Left ventricle myocardium inferior (tissue), 1 donor: ENCODE measurements at places on chromosomes 7 and 10. TPM values are rescaled to one million over a fixed set of nuclear protein-coding genes. Genes with fewer than 3 reads are reported as not detected.

GRCh38 chr7:5418285-5418582, 5.4 kb downstream of the TNRC18 start:
- no peaks in the 10 kb centered on the region for H3K27me3 ChIP-seq
- H3K36me3 ChIP-seq, result peaks cover 4% of the 10 kb centered on the region
- peak overlapping the region; percentile 100 for H3K27ac ChIP-seq

DNA sequence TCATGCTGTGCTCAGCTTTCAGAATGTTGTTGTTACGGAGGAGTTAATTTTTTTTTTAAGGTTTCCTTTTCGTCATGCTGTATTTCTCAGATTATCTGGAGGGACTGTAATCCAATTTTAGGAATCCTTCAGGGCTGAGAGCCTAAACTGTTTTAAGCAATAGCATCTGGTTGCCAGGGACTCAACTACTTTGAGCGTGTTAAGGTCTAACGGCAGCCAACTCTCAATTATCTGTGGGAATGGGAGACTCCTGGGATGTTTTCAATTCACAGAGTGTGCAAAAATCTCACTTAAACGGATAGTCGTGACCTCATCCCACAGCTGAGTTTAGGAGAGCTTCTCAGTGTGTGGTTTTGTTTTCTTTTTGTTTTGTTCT, 291.7 kb downstream of the AUTS2 start:
- H3K4me1 ChIP-seq, result no peaks in the 10 kb centered on the region
- no peak for DNase-seq
- no peak overlapping the region for H3K27ac ChIP-seq
- H3K27me3 ChIP-seq, result no peaks in the 10 kb centered on the region
- H3K36me3 ChIP-seq, result no peaks in the 10 kb centered on the region

DNA sequence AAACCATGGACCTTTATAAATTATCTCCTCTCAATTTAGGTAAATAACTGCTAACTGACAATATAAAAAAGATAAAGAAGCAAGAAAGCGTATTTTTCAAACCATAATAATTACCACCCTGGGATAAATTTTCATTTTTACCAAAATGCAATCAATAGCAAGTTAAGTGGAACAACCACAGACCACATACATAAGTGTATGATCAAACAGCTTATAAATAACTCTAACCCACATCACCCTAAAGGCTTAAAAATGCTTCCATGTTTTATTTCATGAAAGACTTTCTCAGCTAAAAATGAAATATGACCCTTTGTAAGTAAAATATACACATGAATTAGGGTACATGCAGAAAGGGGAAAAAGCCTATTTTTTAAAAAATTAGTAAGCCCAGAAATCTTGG, 156.5 kb downstream of the SGMS1 start:
- H3K4me1 ChIP-seq, result peaks cover 61% of the 10 kb centered on the region
- H3K36me3 ChIP-seq, result no peaks in the 10 kb centered on the region
- H3K27me3 ChIP-seq, result no peaks in the 10 kb centered on the region
- no peak for DNase-seq
- H3K27ac ChIP-seq, result no peak overlapping the region

DNA sequence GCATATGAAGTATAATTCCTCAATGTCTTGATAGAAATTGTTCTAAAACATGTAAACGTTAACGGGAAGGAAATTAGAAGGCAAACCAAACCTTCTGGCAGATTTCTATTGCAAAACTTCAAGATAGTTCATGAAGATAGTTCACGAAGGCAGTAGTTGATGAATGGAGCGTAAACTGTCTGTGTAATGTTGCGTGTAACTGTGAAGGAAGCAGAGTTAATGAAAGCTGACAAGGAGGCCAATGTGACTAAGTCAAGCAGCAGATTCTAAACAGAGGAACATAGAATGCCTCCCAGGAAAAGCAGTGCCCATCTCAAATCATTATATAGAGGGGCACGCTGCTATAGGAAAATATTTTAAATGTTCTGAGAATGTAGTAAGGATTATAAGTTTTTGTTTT, 659.7 kb upstream of the IGFBP3 start:
- no peaks in the 10 kb centered on the region for H3K36me3 ChIP-seq
- no peak for DNase-seq
- H3K4me1 ChIP-seq, result peaks cover 4% of the 10 kb centered on the region

GRCh38 chr10:9160275-9160674, 1105.8 kb downstream of the GATA3 start:
- no peaks in the 10 kb centered on the region for H3K4me1 ChIP-seq
- no peak for DNase-seq
- no peaks in the 10 kb centered on the region for H3K36me3 ChIP-seq
- H3K27me3 ChIP-seq, result no peaks in the 10 kb centered on the region
- H3K27ac ChIP-seq, result no peak overlapping the region
- H3K4me3 ChIP-seq, result no peak overlapping the region

- peaks cover 48% of the 10 kb centered on the region for H3K36me3 ChIP-seq
- H3K4me1 ChIP-seq, result no peaks in the 10 kb centered on the region
- no peak overlapping the region for H3K4me3 ChIP-seq
- no peaks in the 10 kb centered on the region for H3K27me3 ChIP-seq
- peak overlapping the region; percentile 38 for H3K27ac ChIP-seq
Observed at GRCh38 chr10:132714096-132714985, 71.6 kb downstream of the NKX6-2 start.

DNA sequence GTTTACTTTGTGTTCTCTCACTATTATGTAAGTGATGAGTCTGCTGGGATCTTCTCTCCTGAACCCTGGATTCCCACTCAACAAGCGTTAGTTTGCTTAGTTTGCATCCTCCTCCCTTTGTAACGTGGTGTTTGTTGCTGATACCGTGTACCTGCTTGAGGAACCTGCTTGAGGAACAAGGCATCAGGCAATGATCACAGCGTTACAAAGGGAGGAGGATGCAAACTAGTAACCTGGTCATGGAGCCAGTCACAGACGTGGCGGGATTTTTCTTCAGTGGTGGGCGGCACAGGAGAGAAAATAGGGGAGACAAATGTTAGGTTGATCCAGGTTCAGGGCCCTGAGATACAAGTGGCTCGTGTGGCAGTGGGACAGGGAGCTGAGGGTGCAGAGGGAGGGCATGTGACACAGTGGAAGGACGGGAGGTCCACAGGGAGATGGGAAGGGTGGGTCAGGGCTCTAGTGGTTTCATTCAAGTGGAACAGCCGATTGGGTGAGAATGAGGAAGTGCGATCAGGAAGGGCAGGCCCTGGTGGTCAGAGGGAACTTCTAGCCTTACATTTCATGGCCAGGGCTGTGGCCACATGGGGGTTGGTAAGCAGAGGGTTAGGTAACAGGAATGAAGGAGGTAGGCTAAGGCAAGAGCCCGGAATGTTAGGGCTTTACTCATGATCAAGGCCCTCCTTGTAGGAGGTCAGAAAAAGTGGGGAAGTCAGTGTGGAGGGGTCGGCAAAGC, 38.0 kb downstream of the SNX10 start:
- H3K27ac ChIP-seq, result no peak overlapping the region
- no peaks in the 10 kb centered on the region for H3K4me1 ChIP-seq
- no peak overlapping the region for H3K4me3 ChIP-seq
- no peaks in the 10 kb centered on the region for H3K36me3 ChIP-seq
- peak; percentile 33 for DNase-seq

DNA sequence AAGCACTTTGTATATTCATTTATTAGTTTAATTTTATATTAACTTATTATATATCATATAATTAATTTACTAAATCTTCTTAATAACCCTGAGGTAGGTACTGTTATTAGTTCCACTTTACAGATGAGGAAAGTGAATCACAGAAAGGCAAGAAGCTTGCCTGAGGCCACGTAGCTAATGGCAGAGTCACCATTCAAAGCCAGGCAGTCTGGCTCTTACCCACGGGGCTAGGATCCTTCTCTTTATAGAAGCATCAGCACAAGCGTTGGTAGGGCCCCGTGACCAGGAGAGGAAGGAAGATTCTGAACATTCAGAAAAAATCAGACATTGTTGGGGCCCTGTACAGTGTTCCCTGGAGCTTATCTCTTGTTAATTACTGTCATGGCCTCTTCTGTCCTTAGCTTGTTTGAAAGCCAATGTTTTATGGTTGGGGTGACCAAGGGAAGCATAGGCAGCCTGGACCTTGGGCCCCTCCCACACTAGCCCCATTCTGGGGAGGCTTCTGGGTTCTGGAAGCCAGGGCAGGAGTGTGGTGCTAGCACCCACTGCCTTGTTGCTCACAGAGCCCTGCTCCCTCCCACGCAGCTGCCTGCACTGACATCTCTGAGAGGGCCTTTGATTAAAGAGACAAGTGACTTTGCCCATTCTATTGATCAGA, 31.1 kb upstream of the SLF2 start:
- H3K36me3 ChIP-seq, result no peaks in the 10 kb centered on the region
- H3K4me3 ChIP-seq, result no peak overlapping the region
- H3K27ac ChIP-seq, result peak overlapping the region; percentile 1
- peaks cover 17% of the 10 kb centered on the region for H3K4me1 ChIP-seq

- DNase-seq, result no peak
- H3K27me3 ChIP-seq, result no peaks in the 10 kb centered on the region
- peaks cover 5% of the 10 kb centered on the region for H3K4me1 ChIP-seq
Observed at GRCh38 chr10:132489053-132489703, 48.4 kb upstream of the INPP5A start.

DNA sequence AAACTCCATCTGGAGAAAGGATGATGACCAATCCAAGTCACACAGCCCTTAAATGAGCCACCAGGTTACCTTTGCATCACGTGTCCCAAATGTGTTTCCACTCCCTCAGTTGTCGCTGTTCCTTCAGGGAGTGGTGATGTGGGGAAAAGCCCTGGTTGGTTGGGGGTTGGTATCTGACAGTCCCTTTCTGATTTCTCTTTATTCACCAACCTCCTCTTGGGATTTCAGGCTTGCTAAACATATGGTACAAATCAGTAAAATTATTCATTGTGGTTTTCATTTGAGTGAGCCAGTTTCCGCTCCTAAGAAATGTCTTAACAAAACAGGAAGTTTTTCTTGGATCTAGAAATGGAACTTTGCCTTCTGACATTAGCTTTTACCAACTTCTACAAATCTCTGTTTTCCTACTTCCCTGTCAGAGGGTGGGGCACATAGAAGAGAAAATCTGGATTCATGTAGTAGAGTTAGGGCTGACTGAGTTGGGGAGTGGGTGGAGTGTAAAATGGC, 40.0 kb upstream of the KMT2E start:
- DNase-seq, result no peak
- peak overlapping the region; percentile 87 for H3K27ac ChIP-seq
- H3K27me3 ChIP-seq, result no peaks in the 10 kb centered on the region
- no peak overlapping the region for H3K4me3 ChIP-seq
- peaks cover 67% of the 10 kb centered on the region for H3K4me1 ChIP-seq
- no peaks in the 10 kb centered on the region for H3K36me3 ChIP-seq

DNA sequence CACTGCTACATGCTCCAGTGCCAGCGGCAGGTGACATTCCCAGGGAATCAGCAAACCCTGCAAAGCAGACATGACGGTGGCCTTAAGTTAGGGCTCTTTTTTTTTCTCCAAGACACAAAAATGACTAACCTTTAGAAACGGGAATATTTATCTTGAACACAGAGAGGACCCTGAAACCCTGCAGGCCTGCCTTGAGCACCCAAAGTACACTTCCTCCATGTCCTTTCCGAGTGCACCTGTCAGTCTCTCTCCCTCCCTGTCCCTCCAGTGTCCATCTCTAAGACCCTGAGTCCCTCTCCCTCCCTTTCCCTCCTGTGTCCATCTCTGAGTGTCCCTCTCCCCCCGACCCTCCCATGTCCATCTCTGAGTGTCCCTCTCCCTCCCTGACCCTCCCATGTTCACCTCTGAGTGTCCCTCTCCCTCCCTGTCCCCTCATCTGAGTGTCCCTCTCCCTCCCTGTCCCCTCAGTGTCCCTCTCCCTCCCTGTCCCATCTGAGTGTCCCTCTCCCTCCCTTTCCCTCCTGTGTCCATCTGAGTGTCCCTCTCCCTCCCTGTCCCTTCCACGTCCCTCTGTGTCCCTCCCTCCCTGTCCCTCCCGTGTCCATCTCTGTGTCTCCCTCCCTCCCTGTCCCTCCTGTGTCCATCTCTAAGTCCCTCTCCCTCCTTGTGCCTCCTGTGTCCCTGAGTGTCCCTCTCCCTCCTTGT, 51.2 kb upstream of the CAMK2B start:
- H3K27me3 ChIP-seq, result no peaks in the 10 kb centered on the region
- no peak overlapping the region for H3K4me3 ChIP-seq
- DNase-seq, result no peak

Gene PCLO
- total RNA-seq, result 4.2 TPM

Gene NSUN6
- total RNA-seq, result 7.9 TPM

GRCh38 chr7:124183649-124184048, 150.8 kb upstream of the TMEM229A start:
- H3K27ac ChIP-seq, result no peak overlapping the region
- no peaks in the 10 kb centered on the region for H3K27me3 ChIP-seq
- H3K4me3 ChIP-seq, result no peak overlapping the region
- H3K4me1 ChIP-seq, result peaks cover 2% of the 10 kb centered on the region

- no peaks in the 10 kb centered on the region for H3K36me3 ChIP-seq
- no peak for DNase-seq
Observed at GRCh38 chr7:39392151-39392550, 174.1 kb upstream of the YAE1 start.

- no peak overlapping the region for H3K4me3 ChIP-seq
- H3K36me3 ChIP-seq, result no peaks in the 10 kb centered on the region
- H3K4me1 ChIP-seq, result no peaks in the 10 kb centered on the region
- no peak overlapping the region for H3K27ac ChIP-seq
- no peak for DNase-seq
Observed at GRCh38 chr7:123939784-123940183, 14.7 kb downstream of the SPAM1 start.

Gene SH3PXD2A
- 34.4 TPM for total RNA-seq

DNA sequence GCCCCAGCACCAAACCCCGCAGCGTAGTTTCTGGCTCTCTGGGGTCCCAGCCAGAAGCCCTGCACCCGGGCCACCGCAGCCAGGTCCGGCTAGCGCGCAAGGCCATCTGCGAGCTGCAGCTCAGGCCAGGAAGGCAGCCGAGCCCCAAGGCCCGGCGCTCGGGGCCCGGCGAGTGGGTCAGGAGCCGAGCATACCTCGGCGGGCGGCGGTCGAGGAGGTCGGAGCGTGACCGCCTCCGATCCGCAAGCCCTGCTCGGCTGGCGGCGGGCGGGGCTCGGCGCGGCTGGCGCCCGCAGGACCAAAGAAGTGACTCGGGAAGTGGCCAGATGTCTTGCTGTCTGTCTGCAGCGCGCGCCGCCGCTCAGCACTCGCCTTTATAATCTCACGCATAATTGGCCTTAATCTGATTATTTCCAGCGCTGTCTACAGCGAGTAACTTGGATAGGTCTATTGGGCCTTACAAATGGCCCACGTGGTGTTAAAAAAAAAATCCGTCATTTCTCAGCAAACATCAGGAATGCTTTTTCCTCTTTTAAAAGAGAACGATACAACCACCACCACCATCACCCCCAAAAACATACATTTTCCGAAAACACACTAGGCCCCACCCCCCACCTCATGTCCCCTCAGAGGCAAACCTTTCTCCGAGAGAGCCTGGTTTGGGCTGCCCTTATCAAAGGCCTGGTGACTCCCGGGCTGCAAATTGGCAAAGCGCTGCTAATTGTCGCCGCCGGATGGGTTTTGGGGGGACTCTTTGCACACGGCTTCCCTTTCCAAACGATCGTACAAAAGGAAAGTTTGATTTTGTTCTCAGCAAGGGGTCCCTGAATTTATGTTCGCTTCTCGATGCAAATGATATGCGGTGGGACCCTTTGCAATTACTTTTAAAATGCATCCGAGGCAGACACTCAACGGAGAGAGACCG, at the start of gene DRGX:
DRGX (minus strand) TSS at position 349 of the 925 bp plus-strand sequence. CDS start 649 bp downstream, outside the sequence.
- no peak for DNase-seq
- H3K27me3 ChIP-seq, result peaks cover 100% of the 10 kb centered on the region
- peak within 1 kb of the TSS; percentile 44 for H3K4me3 ChIP-seq
- H3K36me3 ChIP-seq, result no peaks in the 10 kb centered on the region
- no peak within 1 kb of the TSS for H3K27ac ChIP-seq

GRCh38 chr10:33828592-33828991, 494.1 kb upstream of the NRP1 start:
- no peaks in the 10 kb centered on the region for H3K4me1 ChIP-seq
- no peaks in the 10 kb centered on the region for H3K27me3 ChIP-seq
- no peak for DNase-seq

- DNase-seq, result no peak
- H3K36me3 ChIP-seq, result no peaks in the 10 kb centered on the region
- peaks cover 61% of the 10 kb centered on the region for H3K4me1 ChIP-seq
- H3K4me3 ChIP-seq, result no peak overlapping the region
- no peaks in the 10 kb centered on the region for H3K27me3 ChIP-seq
Observed at GRCh38 chr7:111954474-111955381, 251.5 kb downstream of the DOCK4 start.

Gene CALU
- total RNA-seq, result 236 TPM
